ENCODE measurements at places on chromosomes 1 and 21.

GRCh38 chr1:109760581-109761226, 3.0 kb downstream of the EPS8L3 start:
- no peak for DNase-seq

- DNase-seq, result no peak
Measured at GRCh38 chr1:9265037-9265436, 27.7 kb upstream of the SPSB1 start.

DNA sequence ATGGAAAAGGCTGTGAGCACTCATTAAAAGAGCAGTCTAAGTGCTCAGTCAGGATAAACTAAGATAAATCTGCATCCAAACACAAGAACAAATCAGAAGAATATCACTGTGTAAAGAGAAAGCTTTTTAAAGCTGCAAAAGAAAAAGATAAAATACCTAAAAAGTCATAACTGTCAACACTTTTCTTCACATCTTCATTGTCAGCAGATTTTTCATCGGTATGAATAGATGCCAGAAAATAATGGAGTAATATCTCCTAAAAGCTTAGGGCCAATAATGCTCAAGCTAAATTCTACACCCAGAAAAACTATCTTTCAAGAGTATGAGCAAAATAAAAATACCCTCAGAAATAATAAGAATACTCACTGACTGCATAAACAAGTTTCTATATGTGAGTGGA, 54.0 kb upstream of the PALMD start:
- DNase-seq, result no peak

DNA sequence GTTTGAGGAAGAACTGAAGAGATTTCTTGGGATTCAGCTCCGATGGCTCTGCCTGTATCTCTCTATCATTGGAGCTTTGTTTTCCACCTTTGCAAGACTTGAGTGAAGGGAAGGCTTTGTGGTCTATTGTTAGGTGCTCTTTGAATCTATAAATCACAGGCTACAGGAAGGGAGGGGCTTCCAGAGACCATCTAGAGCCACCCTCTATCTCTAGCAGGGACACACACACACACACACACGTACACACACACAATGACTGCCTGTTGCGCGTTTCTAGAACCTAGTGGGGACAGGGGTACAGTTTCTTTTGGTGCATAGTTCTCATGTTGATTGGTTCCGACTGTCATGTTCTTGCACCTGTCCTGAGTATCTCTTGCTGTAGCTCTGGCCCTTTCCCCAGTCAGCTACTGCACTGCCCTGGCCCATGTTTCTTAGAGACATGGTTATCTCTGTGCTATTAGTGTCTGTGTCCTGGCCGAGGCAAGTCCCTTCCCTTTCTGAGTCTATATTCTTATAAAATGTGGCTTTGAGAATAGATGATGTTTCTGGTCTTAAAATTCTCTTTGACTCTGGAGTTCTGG, 60.7 kb downstream of the MAN1C1 start:
- DNase-seq, result no peak

GRCh38 chr1:107277022-107277421, 136.2 kb downstream of the NTNG1 start:
- peak; percentile 1 for DNase-seq

DNA sequence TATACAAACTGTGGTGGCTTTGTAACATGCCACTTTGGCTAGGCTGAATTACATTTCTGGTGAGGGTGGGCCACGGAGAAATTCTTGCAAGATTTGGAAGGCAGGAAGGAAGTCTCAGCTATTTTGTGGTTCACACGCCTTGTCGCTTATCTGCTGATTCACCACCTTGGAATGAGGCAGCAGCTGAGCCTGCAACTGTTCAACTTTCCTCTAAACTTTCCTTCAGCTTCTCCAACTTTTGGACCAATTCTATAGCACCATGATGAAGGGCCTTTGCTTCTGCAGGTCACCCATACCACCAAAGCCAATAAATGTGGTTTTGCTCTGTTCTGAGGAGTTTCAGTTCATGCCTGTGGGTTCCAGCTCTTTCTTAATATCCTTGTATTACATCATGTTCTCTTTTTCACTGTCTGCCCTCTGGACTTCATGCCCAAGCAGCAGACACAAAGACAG, 337.6 kb upstream of the SNX7 start:
- DNase-seq, result peak; percentile 89

DNA sequence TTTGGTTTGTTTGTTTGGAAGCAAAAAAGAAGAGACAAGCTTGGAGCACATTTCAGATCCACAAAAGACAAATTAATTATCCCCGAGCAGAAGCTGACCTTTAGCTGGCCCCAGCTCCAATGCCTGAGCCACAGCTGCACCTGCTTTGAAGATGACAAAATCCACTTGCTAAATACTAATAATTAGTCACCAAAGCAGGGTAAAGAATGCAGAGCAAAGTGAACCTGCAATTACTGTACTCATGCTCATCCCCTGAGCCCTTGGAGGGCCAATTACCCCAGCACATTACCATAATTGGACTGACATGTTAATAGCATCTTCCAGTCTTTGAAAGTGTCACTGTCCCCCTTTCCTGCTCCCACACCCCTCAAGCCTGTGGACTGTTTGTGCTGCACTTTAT, 38.2 kb upstream of the KCND3 start:
- no peak for DNase-seq

DNA sequence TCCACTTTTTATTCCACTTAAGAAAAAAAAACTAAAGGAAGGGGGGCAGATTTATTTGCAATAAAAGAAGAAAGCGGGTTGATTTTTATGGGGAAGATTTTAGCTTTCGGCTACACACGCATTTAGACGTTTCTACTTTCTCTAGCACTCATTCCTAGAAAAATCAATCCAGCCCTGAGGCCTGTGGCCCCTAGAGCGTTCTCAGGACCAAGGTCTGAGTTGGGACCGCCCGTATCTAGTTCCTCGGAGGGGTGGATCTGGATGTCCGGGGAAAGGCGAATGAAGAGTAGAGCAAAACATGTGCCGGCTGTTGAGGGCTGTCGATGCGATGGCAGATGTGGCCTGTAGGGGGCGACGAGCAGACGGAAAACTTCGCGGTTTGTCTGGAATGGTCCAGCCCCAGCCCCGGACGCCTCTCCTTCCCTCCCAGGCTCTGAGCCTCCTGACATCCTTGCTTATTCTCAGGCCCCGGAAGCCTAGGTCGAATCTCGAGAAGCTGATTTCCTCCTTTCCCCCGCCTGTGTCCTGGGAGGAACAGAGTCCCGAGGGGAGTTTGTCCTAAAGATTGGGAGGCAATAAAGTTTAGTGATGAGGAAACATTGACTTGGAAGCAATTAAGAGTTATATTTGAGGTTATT, 5.2 kb downstream of the FOXD3 start:
- DNase-seq, result no peak

GRCh38 chr21:40118527-40118926, 251.3 kb downstream of the PCP4 start:
- DNase-seq, result no peak

- peak; percentile 33 for DNase-seq
Measured at GRCh38 chr1:23964790-23965740, 5.4 kb downstream of the PNRC2 start.

GRCh38 chr1:171179318-171180227, 5.5 kb upstream of the FMO2 start:
- no peak for DNase-seq

- peak; percentile 17 for DNase-seq
Measured at GRCh38 chr1:8571200-8571984, 246.0 kb downstream of the RERE start.

GRCh38 chr1:36419140-36419539, 21.4 kb upstream of the LSM10 start:
- no peak for DNase-seq

GRCh38 chr1:162561616-162562469, at the start of gene UAP1:
Gene UAP1 (plus strand): TSS chr1:162561722. CDS start chr1:162566069, 4,347 bp downstream.
- no peak for DNase-seq

DNA sequence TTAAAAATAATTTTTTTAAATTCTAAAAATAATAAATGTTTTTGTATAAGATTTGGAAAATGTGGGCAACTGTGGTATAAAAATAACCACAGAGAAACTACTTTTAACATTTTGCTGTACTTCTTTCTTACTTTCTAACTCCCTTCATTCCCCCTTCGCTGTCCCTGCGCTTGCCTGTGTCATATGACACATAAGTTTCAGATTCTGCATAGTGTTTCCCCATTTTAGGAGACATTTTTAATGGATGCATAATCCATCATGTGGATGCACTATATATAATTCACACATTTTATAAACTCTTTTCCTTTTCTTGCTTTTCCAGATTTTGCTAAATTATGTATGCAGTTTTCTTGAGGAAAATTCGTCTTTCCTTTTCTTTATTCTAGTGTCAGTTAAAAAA, 16.3 kb downstream of the ATG4C start:
- DNase-seq, result no peak

- DNase-seq, result no peak
Measured at GRCh38 chr1:180198611-180199010, 31.5 kb upstream of the LHX4 start.

DNA sequence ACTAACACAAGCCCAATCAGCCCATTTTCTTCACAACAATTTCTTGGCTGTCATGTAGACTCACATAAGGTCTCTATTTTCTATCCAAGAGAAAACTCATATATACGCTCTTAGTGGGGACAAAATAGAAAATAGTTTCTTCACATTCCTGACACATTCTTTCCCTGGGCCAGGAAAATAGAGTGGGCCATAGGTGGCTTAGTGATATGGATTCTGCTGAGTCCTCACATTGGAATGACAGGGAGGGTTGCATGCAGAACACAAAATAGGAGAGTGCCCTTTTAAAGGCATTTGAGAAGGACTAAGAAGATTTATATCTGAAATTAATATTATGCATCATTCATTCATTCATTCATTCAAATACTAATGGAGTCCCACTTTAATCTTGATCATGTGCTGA, 207.7 kb downstream of the LYPLAL1 start:
- no peak for DNase-seq

DNA sequence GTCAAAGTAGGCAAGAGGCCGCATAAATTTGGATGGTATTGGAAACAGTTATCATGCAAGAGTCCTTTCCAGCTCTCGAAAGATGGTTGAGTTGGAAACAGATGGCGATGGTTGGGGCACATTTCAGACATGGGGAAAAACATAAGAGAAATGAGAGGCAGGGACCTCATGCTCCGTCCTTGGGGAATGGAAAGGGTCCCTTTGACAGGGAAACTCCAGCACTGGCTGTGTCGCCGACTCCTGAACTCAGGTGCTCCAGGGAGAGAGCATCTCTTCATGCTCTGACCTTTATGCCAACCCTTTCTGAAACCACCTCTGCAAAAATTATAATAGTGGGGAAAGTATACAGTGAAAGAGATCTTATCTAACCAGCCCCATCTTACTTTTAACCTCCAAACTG, 36.8 kb upstream of the COL6A2 start:
- no peak for DNase-seq

DNA sequence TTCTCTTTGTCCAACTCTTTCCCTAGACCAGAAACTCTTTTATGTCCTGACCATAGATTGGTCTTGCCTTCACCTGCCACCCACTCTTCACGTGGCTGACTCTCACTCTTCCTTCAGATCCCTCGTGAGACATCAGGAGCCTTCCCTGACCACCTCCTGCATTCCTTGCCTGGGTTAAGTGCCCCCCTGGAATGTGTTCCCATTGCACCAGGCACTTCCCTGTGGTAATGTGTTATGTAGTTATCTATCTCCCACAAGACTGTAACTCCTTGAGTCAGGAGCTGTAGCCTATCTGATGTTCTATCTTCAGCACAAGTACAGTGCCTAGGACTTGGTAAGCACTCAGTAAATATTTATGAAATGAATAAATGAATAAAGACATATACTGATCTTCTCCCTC, 111.2 kb upstream of the CTTNBP2NL start:
- DNase-seq, result no peak

DNA sequence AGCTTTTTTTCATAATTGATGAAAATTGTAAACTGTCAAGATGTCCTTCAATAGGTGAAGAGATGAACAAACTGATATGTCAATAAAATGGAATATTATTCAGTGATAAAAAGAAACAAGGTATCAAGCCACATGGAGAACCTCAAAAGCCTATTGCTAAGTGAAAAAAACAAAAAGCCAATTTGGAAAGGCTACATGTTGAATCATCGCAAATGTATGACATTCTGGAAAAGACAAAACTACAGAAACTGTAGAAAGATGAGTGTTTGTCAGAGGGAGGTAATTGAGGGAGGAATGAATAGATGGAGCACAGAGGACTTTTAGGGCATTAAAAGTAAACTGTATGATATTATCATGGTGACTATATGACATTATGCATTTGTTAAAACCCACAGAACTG, 34.5 kb upstream of the USP25 start:
- DNase-seq, result no peak

DNA sequence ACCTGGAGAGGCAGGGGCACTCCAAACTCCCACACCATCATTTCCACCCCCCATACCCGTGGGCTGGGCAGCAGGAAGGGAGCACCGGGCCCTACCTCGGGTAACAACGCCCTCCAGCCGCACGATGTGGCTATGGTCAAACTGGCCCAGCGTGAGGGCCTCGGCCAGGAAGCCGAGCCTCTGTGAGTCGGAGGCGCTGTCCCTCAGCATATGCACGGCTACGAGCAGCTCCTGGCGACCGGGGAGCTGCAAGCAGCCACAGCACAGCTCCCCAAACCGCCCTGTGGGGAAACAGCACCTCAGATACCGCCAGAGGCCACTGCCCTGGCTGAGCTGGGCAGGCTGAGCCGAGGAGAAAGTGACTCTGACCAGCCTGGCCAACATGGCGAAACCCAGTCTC, 29.2 kb downstream of the CDCA8 start:
- DNase-seq, result no peak

- no peak for DNase-seq
Measured at GRCh38 chr1:68723791-68724190, 226.9 kb upstream of the DEPDC1 start.

DNA sequence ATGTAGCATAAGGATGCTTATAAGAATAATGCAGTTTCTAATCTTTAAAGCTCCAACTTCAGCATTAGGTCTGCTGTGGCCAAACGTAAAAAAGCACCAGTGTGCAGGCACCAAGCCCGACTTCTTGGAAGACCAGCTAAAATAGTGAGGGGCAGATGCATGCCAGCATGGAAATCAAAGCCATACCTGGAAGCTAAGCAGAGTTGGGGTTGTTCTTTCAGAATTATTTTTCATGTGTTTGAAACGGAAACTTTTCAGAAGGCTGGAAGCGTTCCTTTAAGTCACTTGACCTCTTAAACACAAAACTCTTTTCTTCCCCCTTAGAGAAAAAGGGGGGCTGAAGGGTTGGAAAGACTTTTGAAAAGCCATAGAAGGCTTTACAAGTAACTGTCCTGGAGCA, 329.2 kb upstream of the C1orf87 start:
- no peak for DNase-seq

GRCh38 chr1:243520831-243521230, 265.0 kb downstream of the SDCCAG8 start:
- DNase-seq, result no peak

GRCh38 chr1:89913353-89914095, 81.4 kb upstream of the ZNF326 start:
- DNase-seq, result no peak

DNA sequence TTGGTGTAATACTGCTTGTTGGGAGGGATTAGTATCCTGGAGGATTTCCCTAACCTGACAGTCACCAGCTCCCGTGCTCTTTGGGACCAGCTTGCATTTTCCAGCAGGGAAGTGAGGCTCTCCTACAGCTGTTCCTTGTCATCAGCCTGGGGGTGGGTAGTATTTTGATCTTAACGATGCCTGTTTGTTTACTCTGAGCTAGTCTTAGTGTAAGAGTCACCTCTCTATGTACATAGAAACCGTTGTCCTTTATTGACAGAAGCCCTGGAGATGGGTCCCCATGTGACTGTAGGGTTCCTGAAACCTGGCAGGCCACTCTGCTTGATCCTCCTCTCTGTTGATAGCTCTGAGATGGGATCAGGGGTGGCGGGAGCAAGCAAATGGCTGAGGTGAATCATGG, 58.0 kb downstream of the ACP6 start:
- DNase-seq, result no peak

Data from AML-193 (cell line).